CD4-positive, alpha-beta memory T cell (primary cell): ENCODE measurements at places on chromosomes 16 and 17.

DNA sequence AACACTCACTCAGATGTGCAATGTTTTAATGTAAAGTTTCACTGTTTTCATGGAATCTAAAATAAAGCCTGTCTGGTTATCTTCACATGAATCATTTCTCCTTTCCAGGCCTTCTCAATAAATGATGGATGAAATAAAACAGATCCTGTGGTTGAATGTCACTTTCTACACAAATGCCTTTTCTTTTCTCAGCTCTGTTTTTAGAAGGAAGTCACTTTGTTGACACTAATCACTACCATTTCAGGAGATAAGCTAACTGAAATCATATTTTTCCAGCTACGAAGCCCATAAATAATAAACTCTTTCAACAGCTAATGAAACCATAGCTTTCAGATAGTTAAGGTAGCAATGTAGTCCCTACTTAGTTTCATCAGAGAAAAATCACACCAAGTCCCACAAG lies 17.9 kb downstream of the NME2 start:
- H3K27ac ChIP-seq: no peak overlapping the region
- peaks cover 1% of the 10 kb centered on the region for H3K36me3 ChIP-seq
- no peaks in the 10 kb centered on the region for H3K27me3 ChIP-seq

- no peak for DNase-seq
- no peak overlapping the region for H3K27ac ChIP-seq
- H3K36me3 ChIP-seq: no peaks in the 10 kb centered on the region
- no peaks in the 10 kb centered on the region for H3K4me1 ChIP-seq
Measured at GRCh38 chr17:66270106-66270505, 32.3 kb upstream of the PRKCA start.

DNA sequence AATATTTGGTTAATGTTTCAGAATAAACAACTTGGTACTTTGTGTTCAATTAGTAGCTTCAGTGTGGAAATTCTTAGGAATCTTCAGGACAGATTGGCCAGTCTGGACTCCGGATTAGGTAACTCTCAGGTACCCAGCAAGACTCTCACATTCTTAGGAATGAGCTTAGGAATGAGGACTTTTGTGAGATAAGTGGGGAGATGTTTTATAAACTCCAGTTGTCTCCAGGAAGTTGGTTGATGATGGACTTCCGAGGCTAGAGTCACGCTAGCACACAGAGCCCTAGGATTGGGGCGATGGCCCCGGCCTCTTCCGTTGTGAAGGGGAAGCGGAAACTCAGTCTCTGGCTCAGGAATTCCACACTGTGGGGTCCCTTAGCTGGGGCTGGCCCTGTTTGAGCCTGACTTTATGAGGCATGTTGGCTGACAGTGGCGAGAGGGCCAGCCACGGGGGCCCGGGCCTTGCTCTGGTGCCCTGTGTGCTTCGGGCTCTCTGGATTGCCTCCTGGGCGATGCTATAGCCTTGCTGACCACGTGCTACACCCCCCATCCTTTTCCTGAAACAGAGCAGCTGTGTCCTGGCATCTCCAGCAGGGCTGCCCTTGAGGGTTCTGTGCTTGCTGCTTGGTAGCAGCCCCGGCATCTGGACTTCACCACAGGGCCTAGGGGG lies 32.4 kb downstream of the RAB11FIP3 start:
- no peaks in the 10 kb centered on the region for H3K27me3 ChIP-seq
- no peaks in the 10 kb centered on the region for H3K4me1 ChIP-seq
- no peak overlapping the region for H3K27ac ChIP-seq
- no peak for DNase-seq

DNA sequence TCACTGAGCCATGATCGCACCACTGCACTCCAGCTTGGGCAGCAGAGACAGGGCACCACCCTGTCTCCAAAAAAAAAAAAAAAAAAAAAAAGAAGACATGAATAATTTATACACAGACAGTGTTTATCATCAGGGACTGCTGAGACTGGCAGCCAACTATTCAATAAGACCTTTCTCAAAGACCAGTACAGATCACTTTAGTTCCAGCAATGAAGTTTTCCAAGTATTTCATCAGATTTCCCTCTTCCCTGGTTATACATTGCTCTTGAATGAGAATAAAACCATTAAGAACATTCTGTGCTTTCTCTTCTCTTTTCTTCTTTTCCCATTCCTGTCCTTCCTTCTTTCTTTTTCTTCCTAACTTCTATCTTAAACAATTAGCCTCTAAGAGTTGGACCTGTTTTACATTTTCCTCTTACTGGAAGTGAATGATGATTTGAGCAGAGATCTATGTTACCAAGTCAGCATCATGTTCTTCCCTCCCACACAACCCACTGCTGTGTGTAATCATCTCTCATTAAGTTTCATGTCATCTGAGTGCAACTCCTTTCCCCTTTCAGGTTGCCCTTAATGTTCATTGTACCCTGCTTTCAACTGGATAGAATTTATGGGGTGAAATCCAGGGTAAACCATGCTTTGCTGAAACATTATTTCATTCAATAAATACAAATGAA lies 35.9 kb upstream of the SMIM36 start:
- no peak overlapping the region for H3K27ac ChIP-seq
- no peak for DNase-seq
- H3K36me3 ChIP-seq: no peaks in the 10 kb centered on the region
- no peaks in the 10 kb centered on the region for H3K4me1 ChIP-seq
- H3K4me3 ChIP-seq: no peak overlapping the region

- no peaks in the 10 kb centered on the region for H3K27me3 ChIP-seq
- no peak overlapping the region for H3K27ac ChIP-seq
- no peaks in the 10 kb centered on the region for H3K36me3 ChIP-seq
- no peak overlapping the region for H3K4me3 ChIP-seq
- no peak for DNase-seq
Measured at GRCh38 chr17:27247071-27247957, 46.6 kb upstream of the WSB1 start.

DNA sequence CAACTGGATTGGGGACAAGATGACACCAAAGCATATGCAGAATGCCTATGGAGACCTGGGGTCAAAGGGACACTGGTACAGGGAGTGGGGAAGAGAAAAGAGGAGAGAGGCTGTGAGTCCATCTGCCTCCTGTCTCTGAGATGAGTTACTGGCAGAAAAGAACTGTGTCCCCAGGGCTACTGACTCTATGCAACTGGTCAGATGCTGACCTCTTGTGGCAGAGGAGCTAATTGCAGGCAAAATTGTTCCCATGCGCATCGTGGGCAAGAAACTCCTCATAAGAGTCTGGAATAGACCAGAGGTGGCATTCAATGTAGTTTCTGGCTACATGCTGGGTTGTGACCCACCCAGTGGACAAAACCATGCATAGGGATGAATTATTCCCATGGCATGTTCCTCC lies 26.1 kb upstream of the MLKL start:
- DNase-seq: no peak
- H3K4me3 ChIP-seq: no peak overlapping the region
- peaks cover 6% of the 10 kb centered on the region for H3K4me1 ChIP-seq
- H3K27me3 ChIP-seq: no peaks in the 10 kb centered on the region
- no peak overlapping the region for H3K27ac ChIP-seq
- no peaks in the 10 kb centered on the region for H3K36me3 ChIP-seq

DNA sequence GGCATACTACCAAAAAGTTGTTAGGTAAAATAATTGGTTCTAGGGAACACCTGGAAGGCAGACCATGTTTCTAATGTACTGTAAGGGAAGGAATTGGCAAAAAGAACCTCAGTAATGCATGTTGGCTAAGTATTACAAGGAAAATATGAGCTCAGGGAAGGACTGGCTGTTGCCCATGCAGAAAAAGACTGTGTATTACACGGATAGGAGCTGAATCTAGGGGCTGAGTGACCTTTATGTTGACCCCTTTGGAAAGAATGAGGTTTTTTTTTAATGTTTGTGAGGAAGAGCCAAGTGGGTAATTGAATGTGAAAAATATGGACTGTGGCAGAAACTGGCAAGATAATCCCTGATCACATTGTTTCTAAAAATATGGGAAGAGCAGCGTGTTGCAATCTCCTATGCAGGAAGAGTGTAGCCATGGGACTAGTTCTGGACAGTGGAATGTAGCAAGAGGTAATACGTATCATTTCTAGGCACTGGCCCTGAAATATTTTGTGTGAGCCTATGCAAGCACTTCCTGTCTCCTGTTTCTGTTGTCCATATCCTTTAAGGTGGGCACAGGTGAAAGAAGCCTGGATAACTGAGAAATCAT lies 95.1 kb upstream of the CNTNAP4 start:
- no peak for DNase-seq
- H3K4me1 ChIP-seq: no peaks in the 10 kb centered on the region
- H3K27ac ChIP-seq: no peak overlapping the region
- H3K27me3 ChIP-seq: no peaks in the 10 kb centered on the region
- H3K36me3 ChIP-seq: no peaks in the 10 kb centered on the region

- no peaks in the 10 kb centered on the region for H3K36me3 ChIP-seq
- H3K27me3 ChIP-seq: no peaks in the 10 kb centered on the region
- no peak overlapping the region for H3K27ac ChIP-seq
- DNase-seq: no peak
- H3K4me3 ChIP-seq: no peak overlapping the region
Measured at GRCh38 chr17:4407851-4408250, 25.9 kb upstream of the SPNS3 start.

DNA sequence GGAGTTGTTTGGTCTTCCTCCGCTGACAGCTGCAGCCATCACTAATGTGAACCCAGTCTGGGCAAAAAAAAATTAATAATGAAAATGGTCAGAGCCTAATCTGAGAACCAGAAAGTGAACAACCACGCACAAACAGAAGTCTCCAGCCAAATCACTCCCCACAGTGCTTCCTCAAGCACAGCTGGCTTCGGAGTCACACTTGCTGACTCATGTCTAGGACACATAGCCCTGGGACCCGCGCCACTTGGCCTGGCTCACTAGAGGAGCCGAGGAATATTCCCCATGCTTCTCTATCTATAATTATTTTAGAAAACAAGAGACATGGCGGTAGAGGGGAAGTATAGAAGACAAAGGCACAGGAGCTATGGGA lies 109.1 kb downstream of the ZFHX3 start:
- no peak overlapping the region for H3K27ac ChIP-seq
- H3K4me3 ChIP-seq: no peak overlapping the region
- DNase-seq: no peak

DNA sequence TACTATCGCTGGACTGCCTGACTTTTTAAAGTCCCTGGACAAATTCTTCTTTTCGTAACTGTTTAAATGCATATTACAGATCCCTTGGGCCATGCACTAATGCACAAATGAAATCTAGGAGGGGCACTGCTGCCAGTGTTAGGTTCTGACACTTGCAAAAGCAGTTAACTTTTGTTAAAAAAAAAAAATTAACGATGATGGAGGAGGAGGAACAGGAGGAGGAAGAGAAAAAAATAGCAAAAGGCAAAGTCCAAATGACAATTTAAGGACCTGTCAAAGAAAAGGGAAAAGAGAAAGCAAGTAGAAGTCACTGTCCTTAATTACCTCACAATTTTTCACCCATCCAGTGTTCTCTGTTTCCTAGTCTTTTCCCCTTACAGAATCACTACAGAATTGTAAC lies 97.8 kb upstream of the CORO6 start:
- H3K27ac ChIP-seq: no peak overlapping the region
- no peaks in the 10 kb centered on the region for H3K36me3 ChIP-seq
- H3K27me3 ChIP-seq: no peaks in the 10 kb centered on the region
- DNase-seq: no peak

GRCh38 chr16:86428729-86429517 lies 81.4 kb upstream of the FOXF1 start:
- H3K36me3 ChIP-seq: no peaks in the 10 kb centered on the region
- H3K4me3 ChIP-seq: no peak overlapping the region
- H3K4me1 ChIP-seq: no peaks in the 10 kb centered on the region
- no peak for DNase-seq
- no peak overlapping the region for H3K27ac ChIP-seq

DNA sequence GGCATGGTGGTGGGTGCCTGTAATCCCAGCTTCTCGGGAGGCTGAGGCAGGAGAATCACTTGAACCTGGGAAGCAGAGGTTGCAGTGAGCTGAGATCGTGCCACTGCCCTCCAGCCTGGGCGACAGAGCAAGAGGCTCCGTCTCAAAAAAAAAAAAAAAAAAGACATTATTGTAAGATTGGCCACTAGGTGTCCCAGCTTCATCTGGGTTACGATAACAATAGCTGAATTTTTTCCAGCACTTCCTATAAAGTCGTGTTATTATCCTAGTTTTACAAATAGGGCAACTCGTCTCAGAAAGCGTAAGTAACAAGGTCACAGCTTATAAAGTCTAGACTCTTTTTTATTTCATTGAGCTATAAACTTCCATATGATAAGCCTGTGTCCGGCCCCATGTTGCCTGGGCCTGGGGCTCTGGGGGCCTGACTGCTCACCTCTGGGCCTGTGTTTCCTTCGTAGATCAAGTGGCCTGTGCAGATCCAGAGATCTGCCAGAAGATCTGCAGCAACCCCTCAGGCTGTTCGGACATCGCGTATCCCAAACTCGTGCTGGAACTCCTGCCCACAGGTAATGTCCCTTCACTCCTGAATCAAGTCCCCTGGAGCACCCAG lies 60.5 kb downstream of the SLC5A11 start:
- H3K27me3 ChIP-seq: no peaks in the 10 kb centered on the region
- no peak for DNase-seq
- no peak overlapping the region for H3K4me3 ChIP-seq
- no peaks in the 10 kb centered on the region for H3K36me3 ChIP-seq
- H3K27ac ChIP-seq: no peak overlapping the region

DNA sequence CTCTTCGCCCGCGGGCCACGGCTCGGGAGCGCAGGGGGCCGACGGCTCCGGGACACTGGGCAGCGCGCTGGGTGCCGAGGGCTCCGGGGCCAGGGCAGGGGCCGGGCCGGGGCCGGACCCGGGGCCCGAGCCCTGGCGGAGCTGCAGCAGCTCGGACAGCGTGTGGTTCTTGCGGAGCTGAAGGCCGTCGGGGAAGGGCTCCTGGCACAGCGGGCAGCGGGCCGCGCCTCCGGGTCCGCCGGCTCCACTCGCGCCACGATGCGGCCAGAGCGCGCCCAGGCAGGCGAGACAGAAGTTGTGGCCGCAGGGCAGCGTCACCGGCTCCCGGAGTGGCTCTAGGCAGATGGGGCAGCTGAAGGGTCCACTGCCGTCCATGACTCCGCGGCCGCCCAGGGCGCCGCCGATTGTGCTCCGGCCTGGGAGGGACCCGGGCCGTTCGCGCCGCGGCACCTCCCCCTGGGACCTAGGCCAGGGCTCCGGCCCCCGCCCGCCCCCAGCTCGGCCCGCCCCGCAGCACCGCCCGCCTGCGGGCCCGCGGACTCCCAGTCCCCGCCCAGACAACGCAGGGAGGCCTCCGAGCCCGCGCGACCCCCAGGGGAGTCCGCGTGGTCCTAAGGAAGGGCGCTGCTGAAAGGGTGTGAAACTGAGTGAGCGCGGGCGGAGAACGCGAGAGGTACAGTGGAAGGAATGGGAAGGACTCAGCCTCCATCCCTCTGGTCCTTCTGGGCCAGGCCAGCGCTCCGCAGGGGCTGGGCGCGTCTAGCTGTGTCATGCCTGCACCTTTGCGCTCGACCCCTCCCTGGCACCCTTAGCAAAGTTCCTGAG lies at the start of gene TRIM47:
TRIM47 (minus strand) TSS at position 408 of the 825 bp plus-strand sequence; CDS start at position 375, 33 bp downstream.
- no peaks in the 10 kb centered on the region for H3K27me3 ChIP-seq
- peaks cover 58% of the 10 kb centered on the region for H3K4me1 ChIP-seq
- peak within 1 kb of the TSS; percentile 56 for H3K27ac ChIP-seq
- no peaks in the 10 kb centered on the region for H3K36me3 ChIP-seq
- peak within 1 kb of the TSS; percentile 61 for H3K4me3 ChIP-seq
- DNase-seq: no peak
